ENCODE measurements at places on chromosomes 2 and 18.
A peak's percentile ranks its signal among the peaks of the same experiment; 100 is the strongest.

DNA sequence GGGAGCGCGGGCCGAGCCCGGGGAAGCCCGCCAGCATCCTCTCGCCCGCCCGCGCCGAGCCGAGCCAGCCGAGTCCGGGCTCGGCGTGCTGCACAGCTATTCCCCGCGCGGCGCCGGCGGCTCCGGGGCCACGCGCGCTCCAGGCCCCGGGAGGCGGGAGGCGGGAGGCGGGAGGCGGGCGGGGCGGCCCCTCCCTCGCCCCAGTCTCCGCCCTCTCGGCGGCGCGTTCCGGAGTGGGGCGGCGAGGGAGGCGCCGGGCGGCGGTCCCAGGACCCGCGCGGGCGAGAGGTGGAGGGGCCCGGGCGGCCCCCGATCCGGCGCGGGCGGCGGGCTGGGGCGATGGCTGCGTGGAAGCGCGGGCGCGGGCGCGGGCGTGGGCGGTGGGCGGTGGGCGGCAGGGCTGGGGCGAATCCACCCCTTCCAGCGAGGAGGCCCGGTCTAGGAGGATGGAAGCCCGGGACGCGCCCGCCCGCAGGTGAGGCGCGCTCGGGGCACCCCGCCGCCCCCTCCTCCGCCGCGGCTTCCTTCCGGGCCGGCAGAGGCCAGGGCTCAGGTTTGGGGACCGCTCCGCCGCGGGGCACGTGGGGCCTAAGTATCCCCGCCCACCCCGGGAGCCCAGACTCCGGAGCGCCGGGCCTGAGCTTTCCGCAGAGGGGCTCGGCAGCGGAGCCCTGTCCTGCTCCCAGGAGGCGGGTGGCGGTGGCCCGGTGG lies at the start of gene ADCY3:
Gene ADCY3 (minus strand): TSS at position 140 of the 711 bp plus-strand sequence. CDS start 1,250 bp downstream, outside the sequence.
- peak; percentile 60 for DNase-seq

GRCh38 chr18:71045331-71046065 lies 756.7 kb downstream of the SOCS6 start:
- no peak for DNase-seq

GRCh38 chr2:238183821-238184220 lies 19.7 kb downstream of the ILKAP start:
- DNase-seq = no peak

DNA sequence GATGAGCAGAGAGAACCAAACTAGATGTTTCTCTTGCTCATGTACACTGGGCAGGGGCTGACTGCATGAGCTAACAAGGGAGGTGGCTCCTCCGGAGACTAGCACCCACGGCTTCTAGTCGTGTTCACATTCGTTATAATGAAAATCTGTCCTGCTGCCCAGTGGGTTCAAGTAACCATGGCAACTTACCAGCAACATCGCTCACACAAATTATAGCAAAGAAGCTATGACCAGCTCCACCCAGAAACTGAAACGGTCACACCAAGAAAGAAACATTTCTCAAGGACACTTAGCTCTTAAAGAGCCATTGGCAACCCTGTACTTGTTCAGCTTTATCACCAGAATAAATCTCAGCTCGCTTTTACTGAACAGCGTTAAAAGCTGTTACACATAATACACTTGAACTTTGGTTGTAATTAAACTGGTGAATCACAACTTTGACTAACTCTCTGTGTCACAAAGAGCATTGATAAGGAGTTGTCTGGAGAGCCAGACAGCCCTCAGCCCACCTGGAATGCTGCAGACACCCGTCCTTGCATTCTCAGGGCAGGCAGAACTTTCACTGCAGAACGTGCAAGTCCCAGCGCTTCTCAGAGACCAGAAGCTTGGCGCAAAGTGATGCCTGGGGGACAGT lies 141.2 kb downstream of the PID1 start:
- DNase-seq = no peak

GRCh38 chr2:168594778-168595177 lies 138.7 kb downstream of the CERS6 start:
- DNase-seq = no peak

- no peak for DNase-seq
Measured at GRCh38 chr18:12032786-12033642, 51.7 kb downstream of the IMPA2 start.

- DNase-seq = no peak
Measured at GRCh38 chr2:208645226-208645625, 238.6 kb downstream of the PTH2R start.

- DNase-seq = no peak
Measured at GRCh38 chr2:43438858-43439655, 156.8 kb downstream of the THADA start.

GRCh38 chr18:75267643-75268363 lies 57.2 kb downstream of the TSHZ1 start:
- no peak for DNase-seq

- no peak for DNase-seq
Measured at GRCh38 chr18:61876899-61877298, 15.9 kb downstream of the RNF152 start.

GRCh38 chr18:13615432-13615861 lies 110.9 kb downstream of the FAM210A start:
- DNase-seq = no peak

DNA sequence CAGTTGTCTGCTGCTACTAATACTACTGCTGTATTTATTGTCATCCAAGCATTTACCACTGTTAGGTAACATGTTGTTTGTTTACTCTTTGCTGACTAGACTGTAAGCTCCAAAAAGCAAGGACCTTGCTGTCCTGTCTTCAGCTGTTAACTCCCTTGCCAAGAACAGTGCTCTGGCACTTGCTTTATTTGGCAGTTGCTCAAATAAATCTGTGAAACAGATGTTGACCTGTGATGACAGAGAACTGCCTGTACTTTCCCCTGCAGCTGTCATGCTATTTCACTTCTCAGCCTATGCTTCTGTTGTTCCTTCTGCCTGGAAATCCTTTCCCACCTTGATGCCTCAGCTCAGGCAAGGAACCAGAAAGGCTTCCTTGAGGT lies 181.2 kb downstream of the ATAD2B start:
- DNase-seq = no peak

GRCh38 chr2:44680424-44680971 lies 261.0 kb upstream of the SIX3 start:
- no peak for DNase-seq

- no peak for DNase-seq
Measured at GRCh38 chr18:54604211-54604610, 13.2 kb downstream of the DYNAP start.

- DNase-seq = no peak
Measured at GRCh38 chr2:19893520-19894133, 8.2 kb downstream of the TTC32 start.

- no peak for DNase-seq
Measured at GRCh38 chr2:74558284-74559230, 4.0 kb downstream of the DOK1 start.

- DNase-seq = no peak
Measured at GRCh38 chr2:46101557-46102220, 195.5 kb upstream of the EPAS1 start.

- no peak for DNase-seq
Measured at GRCh38 chr2:192948316-192948715, 753.6 kb upstream of the TMEFF2 start.

- DNase-seq = no peak
Measured at GRCh38 chr2:217994776-217995274, 8.0 kb downstream of the TNS1 start.

- no peak for DNase-seq
Measured at GRCh38 chr18:25535495-25535894, 183.5 kb upstream of the ZNF521 start.

- no peak for DNase-seq
Measured at GRCh38 chr2:59282374-59283057, 1041.4 kb upstream of the FANCL start.

DNA sequence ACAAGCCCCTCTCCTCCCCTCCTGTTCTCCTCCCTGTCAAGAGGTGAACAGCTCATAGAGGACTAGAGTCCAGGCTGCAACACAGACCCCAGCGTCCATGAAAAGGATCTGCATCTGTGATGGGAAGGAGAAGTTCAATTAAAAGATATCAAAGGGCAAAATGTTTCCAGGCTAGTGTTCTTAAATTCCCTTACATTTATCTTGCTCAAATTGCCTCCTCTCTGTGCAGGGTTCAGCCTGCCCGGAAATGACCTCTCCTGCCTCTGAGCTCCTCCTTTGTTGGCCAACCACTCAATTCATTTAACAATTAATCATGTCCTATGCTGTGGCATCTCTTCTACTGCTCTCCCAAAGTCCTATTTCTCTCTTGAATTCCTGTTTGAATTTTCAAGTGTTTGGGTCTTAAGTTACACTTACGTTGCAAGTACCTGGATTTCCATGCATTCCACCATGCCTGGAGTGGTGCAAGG lies 105.3 kb downstream of the TSN start:
- no peak for DNase-seq

GRCh38 chr18:13303756-13304364 lies 85.3 kb downstream of the LDLRAD4 start:
- DNase-seq = no peak

DNA sequence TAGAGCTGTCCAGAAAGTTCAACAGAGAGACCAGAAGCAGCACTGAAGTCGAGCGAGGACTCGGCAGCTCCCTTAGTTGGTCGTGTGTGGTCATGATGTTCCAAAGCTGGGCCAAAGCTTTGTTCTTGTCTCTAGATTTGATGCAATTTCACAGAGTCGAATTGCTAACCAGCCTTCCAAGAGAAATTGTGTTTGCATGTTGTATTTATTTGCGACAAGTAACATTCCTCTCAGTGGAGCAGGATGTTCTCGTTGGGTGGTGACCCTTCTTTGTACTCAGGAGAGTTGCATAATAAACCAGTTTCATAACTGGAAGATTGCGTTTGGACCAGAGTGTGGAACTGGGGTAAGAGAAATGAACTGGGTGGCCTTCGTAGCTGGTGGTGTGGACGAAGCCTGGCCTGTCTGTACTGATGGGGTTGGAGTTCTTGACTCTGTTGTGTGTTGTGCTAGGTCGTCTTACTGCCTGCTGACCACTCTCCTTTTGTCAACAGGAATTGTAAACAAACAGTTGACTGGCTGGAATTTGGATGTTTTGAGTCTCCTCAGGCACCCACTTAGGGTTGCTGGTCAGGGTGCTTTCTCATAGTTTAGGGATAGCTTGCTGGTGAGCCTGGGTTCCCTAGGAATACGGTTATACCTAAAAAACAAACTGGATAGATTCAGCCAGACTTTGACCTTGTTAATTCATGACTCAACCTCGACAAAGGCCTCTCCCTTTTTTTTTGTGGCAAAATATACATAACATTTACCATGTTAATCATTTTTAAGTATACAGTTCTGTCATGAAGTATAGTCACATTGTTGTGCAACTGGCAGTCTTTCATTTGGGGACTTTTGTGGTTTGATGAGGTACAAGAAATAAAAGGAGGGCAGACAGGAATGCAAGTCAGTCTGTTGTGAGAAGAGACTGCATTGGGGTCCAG lies 28.9 kb upstream of the TOGARAM2 start:
- no peak for DNase-seq

GRCh38 chr18:54444319-54444914 lies 86.7 kb downstream of the C18orf54 start:
- no peak for DNase-seq

- DNase-seq = no peak
Measured at GRCh38 chr18:53489266-53489665, 735.2 kb downstream of the MBD2 start.

DNA sequence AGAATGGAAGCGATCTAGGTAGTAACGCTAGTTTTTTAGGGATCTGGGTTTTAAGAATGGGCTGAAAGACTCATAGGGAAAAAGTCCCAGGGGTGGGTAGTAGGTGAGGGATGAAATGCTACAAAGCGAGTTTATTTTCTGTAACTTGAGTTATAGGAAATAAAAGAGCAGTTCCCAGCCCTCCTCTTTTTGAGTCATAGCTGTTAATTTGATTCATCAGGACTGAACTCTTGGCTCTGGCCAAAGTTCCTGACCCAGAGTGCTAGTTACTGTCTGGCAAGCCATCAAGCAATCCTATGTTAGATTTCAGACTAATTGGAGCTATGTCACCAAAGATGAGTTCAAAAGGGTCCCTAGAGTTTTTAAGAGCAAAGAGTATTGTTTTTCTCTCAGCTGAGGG lies 17.4 kb upstream of the NOSTRIN start:
- no peak for DNase-seq

DNA sequence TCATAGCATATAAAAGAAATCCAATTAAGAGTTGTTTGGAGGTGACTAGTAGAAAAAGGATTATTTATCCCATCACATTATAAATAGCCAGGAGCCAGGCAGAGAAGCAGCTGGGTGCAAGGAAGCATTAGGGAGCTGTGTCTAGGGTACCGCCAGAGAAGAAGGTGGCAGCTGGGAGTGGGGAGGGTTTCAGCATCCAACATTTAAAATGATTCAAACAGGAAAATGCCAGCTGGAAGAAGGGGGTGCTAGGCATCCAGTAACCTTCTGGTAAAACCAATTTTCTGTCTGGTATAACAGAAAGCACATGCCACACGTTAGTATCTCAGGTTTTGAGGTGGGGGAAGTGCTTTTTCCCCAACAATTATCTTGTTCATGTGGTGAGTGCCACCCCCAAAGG lies 452.4 kb downstream of the ZEB2 start:
- no peak for DNase-seq

- no peak for DNase-seq
Measured at GRCh38 chr2:95313296-95314131, 16.4 kb downstream of the KCNIP3 start.

DNA sequence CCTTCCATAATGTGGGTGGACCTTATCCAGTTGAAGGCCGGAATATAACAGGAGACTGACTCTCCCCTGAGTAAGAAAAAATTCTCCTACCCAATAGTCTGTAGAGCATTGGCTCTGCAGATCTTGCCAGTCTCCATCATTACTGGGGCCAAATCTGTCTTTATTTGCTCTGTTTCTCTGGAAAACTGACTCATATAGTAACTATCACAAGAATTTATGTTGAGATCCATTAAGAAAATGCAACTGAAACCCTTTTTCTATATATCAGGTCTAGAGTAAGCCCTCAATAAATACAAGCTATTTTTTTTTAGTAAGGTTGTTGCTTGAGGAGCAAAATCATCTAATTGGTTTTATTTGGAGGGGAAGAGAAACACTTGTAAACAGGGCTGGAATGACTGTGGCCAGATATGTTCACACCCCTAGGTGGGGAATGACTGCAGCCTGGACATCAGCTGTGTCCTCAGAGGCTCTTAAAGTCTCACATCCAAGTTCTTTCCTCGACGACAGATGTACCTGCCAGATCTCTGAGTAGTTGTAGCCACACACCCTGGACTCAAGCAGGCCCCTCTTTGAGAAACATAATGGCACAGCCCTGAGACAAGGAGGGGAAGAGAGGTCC lies 339.7 kb downstream of the TNS1 start:
- no peak for DNase-seq

GRCh38 chr18:7032537-7032936 lies 85.1 kb downstream of the LAMA1 start:
- DNase-seq = no peak

DNA sequence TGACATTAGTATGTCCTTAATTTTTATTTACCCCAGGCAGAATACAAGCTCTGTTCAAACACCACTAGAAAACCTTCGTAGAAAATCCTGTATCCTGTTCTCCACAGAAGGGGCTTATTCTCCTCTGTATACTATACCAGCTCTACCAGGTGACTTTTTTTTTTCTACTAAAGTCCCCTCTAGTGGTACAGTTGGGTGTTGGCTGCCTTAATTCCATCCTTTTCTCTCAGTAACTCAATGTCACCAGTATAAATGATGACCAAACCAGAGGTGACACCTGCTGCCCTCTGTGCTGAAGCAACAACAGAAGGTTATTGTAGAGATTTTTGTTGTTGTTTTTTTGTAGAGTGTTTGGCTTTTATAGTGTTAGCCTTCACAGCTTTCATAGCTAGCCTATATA lies 1322.0 kb downstream of the LRP1B start:
- DNase-seq = no peak

GRCh38 chr2:121182520-121182919 lies 102.5 kb downstream of the TFCP2L1 start:
- no peak for DNase-seq
